Progenitor cell of endocrine pancreas (in vitro differentiated cells): ENCODE measurements at places on chromosomes 1 and 21. TPM values are rescaled to one million over a fixed set of nuclear protein-coding genes. Genes with fewer than 3 reads are reported as not detected.

The FCRL6 gene
- not detected in 2 replicates for total RNA-seq

- H3K4me3 ChIP-seq = no peak overlapping the region
- H3K36me3 ChIP-seq = no peaks in the 10 kb centered on the region
- H3K4me1 ChIP-seq = no peaks in the 10 kb centered on the region
These were observed 337.3 kb downstream of the PRDM2 start for GRCh38 chr1:14037101-14037847.

The CPTP gene
- 16.8 and 17.5 TPM in 2 replicates for total RNA-seq

DNA sequence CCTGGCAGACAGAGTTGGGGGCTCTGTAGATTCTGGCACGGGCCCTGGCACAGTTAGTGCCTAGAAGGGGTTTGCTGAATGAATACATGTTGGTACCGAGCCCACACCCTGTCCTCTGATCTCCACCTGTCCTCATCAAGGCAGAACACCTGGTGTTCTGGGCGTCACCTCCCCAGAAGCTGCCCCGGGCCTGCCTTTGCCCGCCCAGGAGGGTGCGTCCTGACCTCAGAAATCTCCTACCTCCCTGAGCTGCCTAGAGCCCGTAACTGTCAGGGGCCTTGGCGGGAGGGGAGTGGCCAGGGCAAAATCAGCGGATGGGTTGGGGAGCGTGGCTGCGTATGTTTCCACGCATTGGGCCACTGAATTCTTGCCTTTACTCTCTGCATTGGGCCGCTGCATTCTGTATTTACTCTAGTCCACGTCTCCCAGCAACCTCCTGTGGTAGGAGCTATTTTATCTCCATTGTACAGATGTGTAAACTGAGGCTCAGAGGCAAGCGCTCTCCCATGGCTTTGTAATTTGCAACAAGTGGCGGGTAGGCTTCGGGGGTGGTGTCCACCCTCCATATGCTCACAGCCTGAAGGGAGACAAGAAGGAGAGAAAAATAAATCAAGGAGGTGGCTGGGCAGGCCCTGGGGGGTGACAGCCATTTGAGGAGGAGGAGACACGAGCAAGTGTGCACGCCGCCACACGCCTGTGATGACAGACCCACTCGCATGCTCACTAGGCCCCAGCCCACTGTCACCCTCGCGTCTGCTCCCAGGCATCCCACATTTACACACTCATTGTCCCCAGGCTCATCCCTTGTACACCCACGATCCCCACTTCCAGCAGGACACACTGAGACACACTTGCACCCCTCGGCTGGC, 95.7 kb upstream of the WNT4 start:
- H3K4me3 ChIP-seq = no peak overlapping the region
- H3K4me1 ChIP-seq = no peaks in the 10 kb centered on the region
- no peak for DNase-seq

DNA sequence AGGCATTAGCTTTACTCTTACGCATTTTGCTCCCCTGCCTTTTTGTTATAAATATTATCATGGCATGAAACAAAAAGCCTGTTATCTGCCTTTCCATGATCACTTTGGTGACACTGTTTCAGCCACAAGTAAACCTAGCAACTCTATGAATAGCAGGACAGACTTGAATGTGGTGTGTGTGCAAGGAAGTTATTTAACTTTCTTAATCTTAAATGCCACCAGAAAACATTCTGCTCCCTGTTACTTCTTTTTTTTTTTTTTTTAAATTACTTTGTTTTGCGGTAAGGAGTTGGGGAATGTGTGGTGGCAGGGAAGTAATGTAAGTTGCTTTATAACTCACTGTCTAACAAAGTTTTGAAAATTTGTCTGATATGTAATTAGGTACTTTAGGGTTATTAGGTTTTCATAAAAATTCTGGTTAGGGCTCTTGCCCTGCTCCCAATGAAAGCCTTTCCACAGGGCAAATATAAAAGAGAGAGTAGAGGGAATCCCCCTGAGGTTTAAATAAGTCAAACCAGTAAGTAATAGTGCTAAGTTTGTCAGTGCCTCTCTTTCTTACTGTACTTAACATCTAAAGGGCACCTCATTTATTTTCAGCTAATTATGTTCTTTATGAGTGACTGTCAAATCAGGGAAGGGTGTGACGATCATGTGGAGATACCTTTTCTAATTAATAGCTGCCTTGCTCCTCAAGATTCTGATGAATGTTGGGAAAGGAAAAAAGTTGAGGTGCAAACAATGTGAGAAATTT, 39.5 kb downstream of the RASAL2 start:
- no peak overlapping the region for H3K4me3 ChIP-seq
- H3K36me3 ChIP-seq = peaks cover 4% of the 10 kb centered on the region
- no peak overlapping the region for H3K27ac ChIP-seq
- no peaks in the 10 kb centered on the region for H3K27me3 ChIP-seq
- DNase-seq = no peak

DNA sequence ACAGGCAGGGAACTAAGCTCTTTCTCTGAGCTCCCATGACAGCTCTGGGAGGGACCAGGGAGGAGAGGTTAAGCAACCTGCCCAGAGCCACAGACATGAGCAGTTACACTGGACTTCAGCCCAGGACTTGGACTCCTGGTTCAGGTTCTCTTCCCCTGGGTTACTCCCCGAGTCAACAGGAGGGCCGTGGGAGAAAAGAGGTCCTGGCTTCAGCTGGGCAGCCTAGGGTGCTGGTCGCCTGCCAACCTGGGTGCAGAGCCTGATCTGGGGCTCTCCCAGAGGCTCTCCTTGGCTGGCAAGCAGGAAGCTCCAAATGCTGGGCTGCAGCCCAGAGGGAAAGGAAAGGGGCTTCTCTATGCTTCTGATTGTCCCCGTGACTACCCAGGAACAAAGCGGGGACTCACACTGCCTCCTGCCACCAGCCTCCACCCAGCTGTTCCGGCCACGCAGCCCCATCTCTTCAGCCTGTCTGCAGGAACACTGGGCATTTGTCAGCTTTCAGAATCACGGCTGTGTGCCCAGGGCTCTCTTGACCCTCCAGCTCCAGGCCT, 141.8 kb downstream of the HIVEP3 start:
- H3K4me1 ChIP-seq = no peaks in the 10 kb centered on the region
- no peak overlapping the region for H3K27ac ChIP-seq
- H3K27me3 ChIP-seq = peaks cover 7% of the 10 kb centered on the region
- DNase-seq = no peak

The ATP6V1G3 gene
- not detected in 2 replicates for total RNA-seq

- no peak overlapping the region for H3K27ac ChIP-seq
- H3K4me1 ChIP-seq = peaks cover 15% of the 10 kb centered on the region
- no peak for DNase-seq
These were observed 24.8 kb upstream of the CLDN8 start for GRCh38 chr21:30240661-30241060.
